ENCODE measurements at places on chromosomes 16 and 17.

- DNase-seq, result no peak
Observed at GRCh38 chr16:47359478-47359877, 101.4 kb downstream of the ITFG1 start.

GRCh38 chr17:73616120-73616872 is 27.9 kb downstream of the SDK2 start:
- DNase-seq, result no peak

GRCh38 chr17:21291357-21291756 is 6.8 kb downstream of the MAP2K3 start:
- DNase-seq, result no peak

GRCh38 chr17:76272541-76273444 is 7.6 kb downstream of the UBALD2 start:
- no peak for DNase-seq

DNA sequence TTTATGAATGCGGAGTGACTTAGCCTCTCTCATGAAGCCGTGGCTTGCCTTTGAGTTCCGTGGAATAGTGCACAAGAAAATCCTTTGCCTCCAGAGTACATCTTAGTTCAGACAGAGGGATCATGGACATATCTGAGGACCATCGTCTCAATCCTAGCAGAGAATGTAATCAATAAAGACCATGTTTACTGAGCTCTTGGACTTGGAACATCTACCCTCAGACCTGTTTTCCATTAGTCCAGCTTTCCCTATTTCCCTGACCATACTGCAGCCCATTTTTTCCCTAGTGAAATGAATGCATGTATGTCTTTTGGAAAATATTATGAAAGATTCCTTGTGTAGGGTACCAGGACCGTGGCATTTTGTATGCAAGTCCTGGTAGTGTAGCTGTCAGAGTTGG is 90.2 kb downstream of the PLCG2 start:
- no peak for DNase-seq

DNA sequence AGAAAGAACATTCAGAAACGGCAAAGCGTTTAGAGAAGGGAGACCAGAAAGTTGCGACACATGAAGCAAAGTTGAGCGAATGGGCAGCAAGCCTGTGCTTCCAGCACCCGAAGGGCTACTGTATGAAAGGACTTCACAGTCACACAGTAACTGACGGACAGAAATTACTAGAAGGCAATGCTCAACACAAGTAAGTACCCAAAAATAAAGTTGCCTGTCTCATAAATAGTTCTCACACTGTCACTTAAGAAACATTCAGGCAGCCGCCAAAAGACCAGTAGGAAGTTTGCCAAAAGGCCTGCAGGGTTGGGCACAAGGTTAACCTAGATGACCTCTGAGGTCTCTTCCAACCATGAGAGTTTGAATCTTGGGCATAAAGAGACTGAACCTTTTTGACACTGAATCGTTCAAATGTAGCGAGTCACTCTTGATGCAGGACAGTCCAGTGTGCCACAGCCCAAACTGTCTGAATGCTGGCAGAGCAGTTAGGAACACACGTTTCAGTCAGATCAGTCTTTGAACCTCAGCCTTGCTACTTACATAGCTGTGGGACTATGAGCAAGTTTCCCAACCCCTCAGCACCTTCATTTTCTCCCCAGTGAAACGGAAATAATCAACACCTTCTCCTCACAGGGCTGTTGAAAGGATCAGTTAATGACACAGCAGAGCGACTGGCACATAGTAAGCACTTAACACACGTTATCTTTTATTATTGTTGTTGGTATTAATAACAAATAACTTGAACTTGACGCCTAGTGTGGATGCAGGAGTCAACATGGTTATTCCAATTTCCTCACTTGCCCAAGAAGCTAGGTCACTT is 10.4 kb downstream of the NCBP3 start:
- no peak for DNase-seq

GRCh38 chr17:29039764-29040598 is 3.0 kb upstream of the PIPOX start:
- DNase-seq, result no peak

DNA sequence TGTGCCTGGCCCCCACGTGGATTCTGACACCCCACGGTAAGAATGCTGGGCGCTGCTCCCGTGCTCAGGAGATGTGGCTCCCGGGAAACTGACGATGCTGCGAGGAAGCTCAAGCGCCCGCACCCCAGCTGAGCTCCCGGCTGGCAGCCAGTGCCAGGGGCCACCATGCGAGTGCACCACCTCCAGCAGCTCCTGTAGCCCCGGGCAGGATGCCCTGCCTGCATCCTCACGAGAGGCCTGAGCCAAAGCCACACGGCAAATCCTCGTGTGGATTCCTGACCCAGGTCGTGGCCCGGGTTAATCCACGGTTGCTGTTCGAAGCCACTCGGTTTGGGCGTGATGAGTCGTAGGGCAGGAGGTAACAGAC is 11.6 kb upstream of the DPEP1 start:
- DNase-seq, result no peak

DNA sequence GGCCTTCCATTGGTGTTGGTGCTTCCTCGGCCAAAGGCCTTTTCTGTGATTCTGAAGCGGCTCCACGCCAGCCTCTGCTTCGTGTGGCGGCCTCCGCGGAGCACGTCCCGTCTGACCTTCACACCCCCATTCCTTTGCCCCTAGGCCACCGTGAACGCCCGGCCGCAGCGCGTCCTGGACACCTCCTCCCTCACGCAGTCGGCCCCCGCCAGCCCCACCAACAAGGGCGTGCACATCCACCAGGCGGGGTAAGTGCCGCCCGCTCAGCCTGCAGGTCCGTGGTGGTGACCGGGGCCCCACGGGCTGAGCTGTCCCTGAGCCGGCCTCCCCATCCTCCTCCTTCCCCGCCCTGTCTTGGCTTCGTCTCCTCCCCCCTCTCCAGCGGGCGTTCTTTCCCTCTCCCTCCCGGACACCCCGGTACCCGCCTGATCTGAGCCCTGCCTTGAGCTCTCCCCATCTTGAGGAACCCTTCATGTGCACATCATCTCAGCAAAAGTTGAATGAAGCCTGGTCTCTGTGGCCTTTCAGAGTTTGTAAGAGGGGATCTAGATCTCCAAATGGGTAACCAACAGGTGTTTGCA is 69.0 kb upstream of the CHMP6 start:
- DNase-seq, result no peak

- no peak for DNase-seq
Observed at GRCh38 chr17:73593249-73593965, 50.8 kb downstream of the SDK2 start.

DNA sequence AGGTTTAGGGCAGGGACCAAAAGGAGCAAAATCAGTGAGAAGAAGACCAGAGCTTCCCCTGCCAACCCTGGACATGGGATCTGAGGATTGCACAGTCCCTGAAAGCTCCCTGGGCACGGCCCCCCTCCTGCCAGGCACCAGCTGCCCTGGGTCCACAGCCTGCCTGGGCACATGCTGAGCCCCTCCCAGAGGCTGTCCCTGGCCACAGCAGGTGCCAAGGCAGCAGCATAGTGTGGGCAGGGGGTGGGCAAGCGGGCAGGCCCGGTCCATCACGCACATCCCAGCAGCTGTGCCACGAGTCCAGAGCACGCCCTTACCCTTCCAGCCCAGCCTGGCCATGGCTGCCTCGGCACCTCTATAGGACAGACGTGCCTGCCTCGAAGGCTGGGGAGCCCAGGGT is 12.7 kb downstream of the SCN4A start:
- no peak for DNase-seq

DNA sequence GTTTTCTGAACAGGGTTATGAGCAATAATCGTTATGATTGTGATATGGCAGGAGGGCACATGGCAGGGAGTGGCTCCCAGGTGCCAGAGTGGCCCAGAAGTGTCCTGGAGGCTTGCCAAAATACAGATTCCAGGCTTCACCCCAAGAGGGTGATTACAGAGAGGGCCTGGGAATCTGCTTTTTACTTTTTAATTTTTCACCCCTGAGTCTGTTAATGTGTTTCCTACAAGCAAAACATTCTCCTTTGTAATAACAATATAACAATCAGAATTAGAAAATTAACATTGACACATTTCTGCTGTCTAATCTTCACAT is 212.4 kb downstream of the SNX29 start:
- DNase-seq, result no peak

GRCh38 chr16:68468842-68469241 is 20.5 kb upstream of the SMPD3 start:
- DNase-seq, result no peak

DNA sequence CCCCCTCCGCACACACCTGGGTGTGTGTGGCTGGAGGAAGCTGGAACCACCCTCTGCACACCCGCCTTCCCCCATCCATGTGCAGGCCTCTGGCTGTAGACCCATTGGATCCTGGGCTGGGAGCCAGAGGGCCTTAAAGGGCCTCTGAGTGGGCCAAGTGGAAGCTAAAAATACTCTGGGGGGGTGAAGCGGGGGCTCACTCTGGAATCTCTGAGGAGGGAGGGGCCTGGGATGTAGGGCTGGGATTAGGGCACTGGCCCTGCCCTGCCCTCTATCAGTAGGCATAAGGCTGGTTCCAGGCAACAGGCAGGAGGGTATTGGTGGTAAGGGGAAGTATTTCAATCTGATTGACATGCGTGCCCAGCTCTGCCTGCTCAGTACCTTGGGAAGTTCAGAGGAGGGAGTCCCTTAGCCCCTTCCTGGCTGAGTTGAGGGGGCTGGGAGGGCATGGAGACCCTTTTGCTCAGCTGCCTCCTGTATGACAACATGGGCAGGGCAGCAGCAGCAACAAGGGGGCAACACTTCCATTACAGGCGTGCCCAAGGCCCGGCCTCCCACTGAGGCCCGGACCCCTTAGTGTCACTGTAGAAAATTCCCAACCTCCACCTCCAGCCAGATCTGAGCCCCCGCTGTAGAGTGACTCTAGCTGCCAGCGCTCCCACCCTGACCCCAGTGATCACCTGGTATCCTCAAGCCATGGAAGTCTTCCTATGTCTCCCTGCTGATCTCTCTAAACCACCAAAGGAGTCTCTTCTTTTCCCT is 5.2 kb downstream of the ITGA3 start:
- no peak for DNase-seq

DNA sequence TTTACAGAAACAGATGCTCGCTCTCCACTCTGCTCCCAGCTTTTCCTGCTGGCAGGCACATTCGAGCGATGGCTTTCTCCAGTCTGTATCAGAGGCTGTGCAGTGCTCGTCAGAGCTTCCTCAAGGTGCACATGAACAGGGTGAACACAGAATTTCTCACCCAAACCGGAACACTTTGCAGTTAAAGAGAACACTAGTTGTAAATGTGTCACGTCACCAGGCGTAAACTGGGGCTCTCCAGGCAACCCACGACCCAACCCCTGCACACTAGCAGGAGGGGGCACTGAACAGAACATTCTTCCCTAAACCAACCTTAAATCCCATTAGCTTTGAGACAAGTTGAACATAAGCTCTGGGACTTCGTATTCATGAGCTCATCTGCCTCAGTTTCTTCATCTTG is 119.0 kb downstream of the RMI2 start:
- no peak for DNase-seq

DNA sequence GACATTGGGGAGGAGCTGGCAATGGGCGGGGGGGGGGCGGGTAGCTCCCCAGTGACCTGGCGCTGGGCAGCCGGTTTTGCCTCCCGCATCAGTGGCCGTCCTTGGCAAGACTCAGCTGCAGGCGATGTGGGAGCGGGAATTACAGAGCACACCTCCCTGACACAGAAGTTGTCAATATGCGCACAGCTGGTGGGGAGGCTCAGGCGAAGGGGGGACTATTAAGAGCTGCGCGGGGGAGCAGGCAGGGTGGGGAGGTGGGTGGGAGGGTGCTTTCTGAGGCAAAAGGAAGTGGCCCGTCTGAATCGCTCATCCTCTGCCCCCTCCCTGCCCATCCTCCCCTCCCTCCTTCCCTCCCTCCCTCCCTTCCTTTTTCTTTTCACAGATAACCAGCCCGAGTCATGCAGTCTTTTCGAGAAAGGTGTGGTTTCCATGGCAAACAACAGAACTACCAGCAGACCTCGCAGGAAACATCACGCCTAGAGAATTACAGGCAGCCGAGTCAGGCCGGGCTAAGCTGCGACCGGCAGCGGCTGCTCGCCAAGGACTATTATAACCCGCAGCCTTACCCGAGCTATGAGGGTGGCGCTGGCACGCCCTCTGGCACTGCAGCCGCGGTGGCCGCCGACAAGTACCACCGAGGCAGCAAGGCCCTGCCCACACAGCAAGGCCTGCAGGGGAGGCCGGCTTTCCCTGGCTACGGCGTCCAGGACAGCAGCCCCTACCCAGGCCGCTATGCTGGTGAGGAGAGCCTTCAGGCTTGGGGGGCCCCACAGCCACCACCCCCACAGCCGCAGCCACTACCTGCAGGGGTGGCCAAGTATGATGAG is 44.0 kb downstream of the SREBF1 start:
- no peak for DNase-seq

Measured in nephron progenitor cell (in vitro differentiated cells).